ENCODE measurements at places on chromosomes 1 and 21.

- ATAC-seq, result peak; percentile 82
These were observed 214.5 kb upstream of the CAMK1G start for GRCh38 chr1:209368864-209369598.

DNA sequence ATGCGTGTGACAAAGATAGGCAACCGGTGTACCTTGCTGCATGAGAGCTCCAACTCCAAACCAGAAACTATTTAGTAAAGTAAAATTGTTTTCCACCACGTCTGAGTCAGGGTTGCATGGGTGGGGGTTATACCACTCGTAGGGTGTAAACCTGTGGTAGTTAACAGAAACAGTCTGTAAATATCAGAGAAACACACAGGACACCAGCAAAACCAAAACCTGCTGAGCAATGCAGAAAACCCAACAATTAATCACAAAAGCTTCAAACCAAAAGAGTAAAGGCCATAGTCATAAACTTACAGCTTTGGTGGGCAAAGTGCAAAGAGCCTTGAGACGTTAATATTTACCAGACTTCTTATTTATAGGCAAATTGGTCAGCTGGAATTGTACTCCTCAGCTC is 282.7 kb downstream of the BACH1 start:
- ATAC-seq, result no peak

- ATAC-seq, result no peak
These were observed 55.2 kb upstream of the WDR26 start for GRCh38 chr1:224489534-224490365.

DNA sequence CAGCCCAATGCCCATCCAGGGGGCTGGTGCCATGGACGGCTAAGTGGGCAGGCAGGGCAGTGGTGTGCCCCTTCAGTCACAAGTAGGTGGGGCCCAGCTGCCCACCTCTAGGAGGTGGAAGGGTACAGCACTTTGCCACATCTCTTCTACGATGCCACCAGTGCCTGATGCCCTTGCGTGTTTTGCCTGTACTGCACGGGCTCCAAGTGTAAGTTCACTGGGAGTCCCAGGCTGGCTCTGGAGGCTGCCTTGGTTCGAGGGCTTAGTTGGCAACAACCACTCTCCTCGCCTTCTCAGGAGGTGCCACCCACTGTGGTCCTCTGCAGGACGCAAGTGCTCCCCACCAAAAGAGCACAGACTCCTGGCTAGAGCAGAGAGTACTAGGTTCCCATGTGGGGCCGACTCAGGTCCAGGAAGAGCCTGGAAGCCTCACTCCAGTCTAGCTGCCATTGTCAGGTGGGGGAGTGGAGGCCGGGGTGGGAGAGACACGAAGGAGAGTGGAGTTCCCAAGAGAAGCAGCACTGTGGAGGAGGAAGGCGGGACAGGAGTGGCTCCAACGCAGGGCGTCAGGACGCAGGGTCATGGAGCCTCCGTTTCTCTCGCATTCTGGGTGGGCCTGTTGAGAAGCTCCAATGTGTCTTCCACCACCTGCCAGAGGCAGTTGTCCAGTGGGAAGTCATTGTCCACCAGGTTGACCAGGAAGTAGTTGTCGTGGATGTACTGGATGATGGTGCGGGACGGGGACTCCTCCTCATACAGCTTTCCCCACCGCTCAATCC is 15.5 kb downstream of the MTHFR start:
- no peak for ATAC-seq

- ATAC-seq, result peak; percentile 67
These were observed 45.5 kb downstream of the VPS13D start for GRCh38 chr1:12275370-12275769.

GRCh38 chr1:220902916-220903315 is 23.7 kb downstream of the HLX start:
- no peak for ATAC-seq

DNA sequence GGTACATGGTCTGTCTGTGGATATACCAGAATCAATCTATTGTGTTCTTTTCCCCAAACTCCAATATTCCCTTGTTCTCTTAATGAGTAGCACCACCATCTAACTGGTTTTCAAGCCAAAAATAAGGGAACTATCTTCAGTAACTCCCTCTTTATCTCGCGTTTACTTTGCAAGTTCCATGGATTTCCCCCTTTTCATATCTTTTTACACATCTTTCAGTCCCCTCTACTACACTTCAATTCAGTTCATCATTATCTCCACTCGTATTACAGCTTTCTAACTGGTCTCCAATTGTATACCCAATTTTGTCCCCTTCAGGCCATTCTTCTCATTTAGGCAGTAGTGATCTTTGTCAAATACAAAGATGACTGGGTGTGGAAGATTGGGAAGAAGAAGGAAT is 4.1 kb upstream of the TMCO1 start:
- no peak for ATAC-seq

GRCh38 chr1:151501474-151501873 is 9.7 kb upstream of the CGN start:
- ATAC-seq, result peak; percentile 55

GRCh38 chr1:167262836-167263235 is 42.1 kb downstream of the POU2F1 start:
- no peak for ATAC-seq

GRCh38 chr21:42848932-42849758 is 30.2 kb downstream of the WDR4 start:
- ATAC-seq, result no peak

GRCh38 chr1:3370856-3371703 is 83.4 kb upstream of the ARHGEF16 start:
- ATAC-seq, result no peak

- ATAC-seq, result no peak
These were observed 2.9 kb upstream of the PTGFRN start for GRCh38 chr1:116906812-116907211.

DNA sequence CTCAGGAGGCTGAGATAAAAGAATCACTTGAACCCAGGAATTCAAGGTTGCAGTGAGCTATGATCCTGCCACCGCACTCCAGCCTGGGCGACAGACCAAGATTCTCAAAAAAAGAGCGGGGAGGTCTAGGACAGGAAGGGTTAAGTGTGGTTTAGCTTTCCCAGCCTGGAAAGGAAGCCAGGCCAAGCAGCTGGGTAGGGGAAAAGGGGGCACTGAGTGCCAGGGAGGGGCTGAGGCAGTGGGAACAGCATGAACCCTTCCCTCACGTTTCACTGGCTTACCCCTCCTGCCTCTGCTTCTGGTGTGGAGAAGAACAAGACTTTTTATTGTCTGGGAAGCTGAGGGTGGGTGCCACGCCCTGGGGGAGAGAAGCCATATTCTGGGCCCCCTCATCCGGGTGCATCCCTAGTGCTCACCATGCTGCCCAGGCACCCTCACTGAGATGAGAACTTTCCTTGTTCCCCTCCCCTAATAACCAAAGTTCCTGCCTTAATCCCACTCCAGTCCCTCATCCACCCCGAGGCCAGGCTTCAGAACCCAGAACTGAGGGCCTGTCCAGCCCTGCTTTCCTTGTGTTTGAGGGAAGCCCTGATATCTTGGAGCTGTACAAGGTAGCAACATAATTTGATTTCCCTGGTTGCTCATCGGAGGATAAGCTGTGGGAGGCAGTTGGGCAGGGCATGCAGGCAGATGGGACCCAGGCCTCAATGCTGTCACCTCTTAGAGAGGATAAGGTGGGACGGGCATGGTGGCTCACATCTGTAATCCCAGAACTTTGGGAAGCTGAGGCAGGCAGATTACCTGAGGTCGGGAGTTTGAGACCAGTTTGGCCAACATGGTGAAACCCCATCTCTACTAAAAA is 2.0 kb upstream of the LMNA start:
- ATAC-seq, result no peak

GRCh38 chr1:24481101-24481500 is 21.5 kb upstream of the RCAN3 start:
- ATAC-seq, result no peak

GRCh38 chr1:235923466-235924021 is 56.8 kb upstream of the LYST start:
- peak; percentile 41 for ATAC-seq

DNA sequence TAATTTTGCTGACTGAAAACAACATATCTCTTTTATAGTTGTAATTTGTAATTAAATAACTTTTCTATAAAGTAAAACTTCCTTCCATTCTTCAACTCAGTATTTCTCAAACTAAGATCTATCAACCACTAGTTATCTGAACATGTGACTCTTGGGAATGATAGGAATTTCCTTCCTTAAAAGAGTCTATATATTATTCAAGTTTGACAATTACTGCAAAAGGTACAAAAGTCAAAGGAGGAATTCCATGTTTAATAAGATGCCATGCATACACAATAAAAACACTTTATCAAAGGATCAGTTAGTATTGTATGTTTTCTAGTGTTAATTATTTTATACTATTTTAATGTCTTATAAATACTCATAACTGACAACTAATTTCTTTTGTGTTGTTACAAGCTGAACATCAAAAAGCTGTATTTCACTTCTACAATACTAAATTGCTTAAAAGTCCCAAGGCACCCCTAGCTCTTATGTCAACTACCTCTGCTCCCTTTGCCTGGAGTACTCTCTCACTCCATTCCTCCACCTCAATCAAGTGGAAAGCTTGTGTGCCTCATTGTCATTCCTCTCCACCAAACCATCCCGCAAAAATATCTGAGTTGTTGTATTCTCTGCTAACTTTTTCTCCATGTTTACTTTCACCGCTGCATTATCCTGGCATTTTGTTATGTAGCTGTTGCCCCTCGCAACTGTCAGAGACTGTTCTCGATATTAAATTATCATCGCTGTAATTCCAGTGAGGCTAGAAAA is 67.9 kb downstream of the SLC44A5 start:
- no peak for ATAC-seq

- ATAC-seq, result no peak
These were observed 78.5 kb downstream of the NUP210L start for GRCh38 chr1:154076413-154076812.

DNA sequence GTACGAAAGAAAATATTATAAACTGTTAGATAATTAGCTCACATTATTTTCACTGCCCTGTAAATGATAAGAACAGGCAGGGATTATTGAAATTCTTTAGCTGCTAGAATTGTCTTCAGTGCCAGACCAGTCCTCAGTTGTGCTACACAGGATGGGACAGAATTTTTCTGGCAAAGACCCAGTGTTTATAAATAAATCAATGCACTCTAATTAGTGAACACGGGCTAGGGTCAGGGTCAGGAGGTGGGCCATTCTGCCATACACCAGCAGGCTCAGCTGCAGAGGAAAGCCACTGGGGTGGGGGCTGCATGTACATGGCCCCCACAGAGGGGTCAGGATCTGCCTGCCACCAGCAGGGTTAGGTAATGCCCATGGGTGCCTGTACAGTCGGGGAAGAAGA is 6.4 kb downstream of the BCAR3 start:
- no peak for ATAC-seq

DNA sequence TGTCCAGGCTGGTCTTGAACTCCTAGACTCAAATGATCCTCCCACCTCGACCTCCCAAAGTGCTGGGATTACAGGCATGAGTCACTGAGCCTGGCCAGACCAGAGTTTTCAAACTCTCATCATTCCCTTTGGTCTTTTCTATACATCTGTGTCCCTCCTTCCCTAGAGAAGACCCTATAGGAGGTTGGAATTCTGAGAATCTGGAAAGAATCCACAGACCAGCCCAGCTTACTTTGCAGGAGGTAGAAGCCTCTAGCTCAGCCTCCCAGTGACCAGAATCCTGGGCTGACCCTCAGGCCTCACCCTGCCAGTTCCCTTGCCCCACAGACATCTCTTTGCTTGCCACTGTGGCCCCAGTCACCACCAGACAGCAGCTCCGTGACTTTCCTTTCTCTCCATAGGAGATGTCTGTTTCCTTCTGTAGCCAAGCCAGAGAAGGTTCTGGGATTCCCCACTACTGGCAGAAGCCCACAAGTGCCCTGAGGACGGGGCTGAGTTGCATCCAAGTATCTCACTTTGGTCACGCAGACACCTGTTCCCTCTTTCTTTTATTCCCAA is 34.7 kb upstream of the KHDRBS1 start:
- no peak for ATAC-seq

GRCh38 chr1:19758227-19758830 is 41.4 kb downstream of the TMCO4 start:
- ATAC-seq, result peak; percentile 93

- no peak for ATAC-seq
These were observed 12.1 kb downstream of the CSTB start for GRCh38 chr21:43763901-43764523.

GRCh38 chr1:224459966-224460365 is 25.4 kb upstream of the WDR26 start:
- no peak for ATAC-seq

DNA sequence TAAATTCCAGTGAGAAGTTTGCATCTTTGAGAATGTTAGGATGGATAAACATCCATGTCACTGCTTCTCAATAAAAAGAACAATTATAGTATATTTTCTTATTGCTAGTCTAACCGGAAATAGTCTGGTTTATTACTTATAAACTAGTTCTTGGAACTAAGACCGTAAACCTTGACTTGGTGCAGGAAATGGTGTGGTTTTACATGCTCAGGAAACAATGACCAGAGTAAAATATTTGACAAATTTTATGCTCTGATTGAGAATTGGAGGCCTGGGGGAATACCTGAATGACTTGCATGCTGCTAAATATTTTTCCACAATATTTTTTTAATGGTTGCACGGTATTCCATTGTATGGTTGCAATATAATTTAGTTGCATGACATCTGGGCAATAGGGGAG is 76.3 kb downstream of the XCL2 start:
- ATAC-seq, result no peak

Data from SK-N-SH treated with all-trans-retinoic acid at 6 μM for 48 hours (cell line).